ENCODE measurements at places on chromosomes 6 and 20.

- no peak for DNase-seq
These were observed 622.3 kb upstream of the ARID1B start for GRCh38 chr6:156154896-156155295.

DNA sequence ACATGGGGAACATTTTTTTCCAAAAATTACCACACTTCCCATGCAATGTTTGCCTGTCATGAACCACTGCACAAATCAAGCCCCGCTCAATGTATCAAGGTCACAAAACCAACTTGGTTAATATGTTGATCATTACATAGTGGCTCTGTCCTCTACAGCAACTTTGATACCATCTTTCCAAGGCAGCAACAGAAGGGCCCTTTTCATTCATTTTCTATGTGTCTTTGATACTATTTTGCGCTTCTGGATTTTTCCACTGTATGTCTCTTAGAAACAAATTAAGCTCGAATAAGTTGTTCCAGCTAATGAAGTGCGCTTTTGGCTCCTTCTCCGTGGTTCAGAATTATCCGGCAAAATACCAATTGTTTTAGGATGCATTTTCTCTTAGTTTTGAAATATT is 1.5 kb downstream of the ZHX3 start:
- DNase-seq, result no peak

GRCh38 chr6:6596529-6597328 is 8.2 kb downstream of the LY86 start:
- DNase-seq, result no peak

DNA sequence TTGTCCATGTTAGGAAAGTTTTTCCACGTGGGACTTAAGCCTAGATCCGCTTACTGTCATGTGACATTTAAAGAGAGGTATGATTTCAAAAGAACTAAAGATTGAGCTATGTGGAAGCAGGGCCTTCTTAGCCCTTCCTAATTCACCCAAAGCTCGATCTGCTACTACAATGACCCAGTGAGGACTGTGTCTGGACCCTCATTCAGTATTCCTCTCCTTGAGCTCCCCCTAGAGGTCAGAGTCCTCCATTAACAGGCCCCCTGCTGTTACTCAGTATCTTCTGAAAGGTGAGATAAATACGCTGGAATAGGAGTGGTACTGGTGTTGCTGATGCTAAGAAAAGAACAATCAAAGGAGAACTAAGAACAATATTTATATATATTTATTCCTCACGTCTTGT is 414.0 kb downstream of the GJA1 start:
- no peak for DNase-seq

- no peak for DNase-seq
These were observed 26.4 kb downstream of the FRK start for GRCh38 chr6:116034327-116034726.

GRCh38 chr6:43318011-43318410 is 9.4 kb upstream of the CRIP3 start:
- no peak for DNase-seq

- DNase-seq, result no peak
These were observed 184.7 kb upstream of the PREP start for GRCh38 chr6:105587349-105588122.

DNA sequence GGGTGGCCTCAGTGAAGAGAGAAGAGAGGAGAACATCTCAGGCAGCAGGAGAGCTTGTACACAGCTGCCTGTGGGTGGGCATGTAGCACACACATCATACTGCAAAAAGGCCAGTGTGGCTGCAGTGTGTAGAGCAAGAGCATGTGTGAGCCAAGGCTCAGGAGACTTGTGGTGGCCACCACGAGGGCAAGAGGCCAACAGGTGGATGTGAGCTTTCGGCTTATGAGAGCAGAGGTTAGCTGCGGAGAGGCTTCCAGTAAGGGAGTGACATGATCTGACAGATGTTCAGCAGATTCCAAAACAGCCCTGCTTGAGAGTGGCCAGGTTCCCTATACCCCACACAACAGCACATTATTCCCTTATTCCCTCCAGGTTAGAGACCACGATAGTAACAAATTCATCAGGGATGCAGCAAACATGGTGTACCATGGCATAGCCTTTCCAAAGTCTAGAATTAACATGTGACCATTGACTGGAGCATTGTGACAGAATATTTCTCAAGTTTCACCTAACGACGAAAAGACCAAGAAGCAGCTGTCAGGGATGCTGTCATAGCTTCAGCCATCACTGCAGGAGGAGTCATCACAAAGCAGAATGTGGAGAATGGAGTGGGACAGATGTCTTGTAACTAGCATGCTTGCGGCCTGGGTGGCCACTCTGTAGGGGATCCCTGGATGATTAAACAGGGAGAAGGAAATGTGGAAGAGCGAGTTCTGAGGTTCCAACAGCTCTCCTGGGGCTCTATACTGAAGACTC is 23.1 kb downstream of the HM13 start:
- no peak for DNase-seq

DNA sequence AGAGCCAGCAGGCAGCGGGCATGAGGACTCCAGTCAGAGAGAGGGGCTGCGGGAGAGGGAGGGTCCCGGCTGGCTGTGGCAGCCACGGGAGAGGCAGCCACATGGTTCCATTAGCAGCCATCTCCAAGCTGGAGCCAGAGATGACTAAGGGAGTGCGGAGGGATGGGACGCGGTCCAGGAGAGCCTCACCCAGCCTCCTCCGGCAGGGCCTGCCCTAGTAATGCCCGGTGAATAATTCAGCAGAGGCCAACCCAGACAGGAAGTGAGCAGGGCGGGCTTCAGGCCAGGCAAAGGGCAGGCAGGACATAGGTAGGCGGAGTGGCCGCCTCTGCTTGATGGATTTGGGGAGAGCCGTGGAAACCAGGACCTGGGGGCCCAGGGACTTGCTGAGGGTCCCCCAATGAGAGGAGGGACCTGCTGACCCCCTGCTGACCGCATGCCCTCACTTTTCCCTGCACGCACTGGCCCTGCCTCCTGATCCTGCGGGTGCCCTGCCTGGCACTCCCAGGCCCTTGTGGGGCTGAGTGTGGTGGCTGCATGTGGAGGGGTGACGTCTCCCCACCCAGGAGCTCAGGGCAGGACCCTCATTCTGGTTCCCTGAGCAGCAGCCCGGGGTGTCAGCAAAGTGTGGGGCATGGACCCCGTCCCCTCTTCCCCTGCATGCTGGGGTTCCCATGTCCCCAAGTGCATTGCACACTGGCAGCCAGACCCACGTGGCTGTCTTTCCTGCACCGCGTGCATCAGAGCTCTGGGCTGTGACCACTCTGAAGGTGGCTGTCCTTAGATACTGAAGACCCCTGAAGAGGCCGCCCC is 51.8 kb upstream of the SLCO4A1 start:
- no peak for DNase-seq

DNA sequence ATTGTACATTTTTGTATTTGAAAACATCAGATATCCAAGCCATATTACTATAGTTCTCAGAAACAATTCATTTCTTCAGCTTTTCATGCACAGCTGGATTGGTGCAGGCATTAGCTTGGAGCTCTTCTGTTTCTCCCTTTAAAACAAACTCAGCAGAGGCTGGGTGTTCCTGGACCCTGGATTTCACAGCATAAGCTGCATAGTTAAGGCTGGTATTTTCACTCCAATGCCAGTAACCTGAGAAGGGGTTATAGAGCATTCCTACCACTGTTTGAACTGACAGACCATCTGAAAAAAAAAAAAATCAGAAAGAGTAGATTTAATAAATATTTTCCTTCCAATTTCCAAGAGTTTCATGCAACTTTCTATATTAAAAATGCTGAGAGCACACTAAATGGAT is 20.1 kb upstream of the FAXC start:
- no peak for DNase-seq

GRCh38 chr6:3162565-3163247 is 5.4 kb upstream of the TUBB2A start:
- DNase-seq, result peak; percentile 24

DNA sequence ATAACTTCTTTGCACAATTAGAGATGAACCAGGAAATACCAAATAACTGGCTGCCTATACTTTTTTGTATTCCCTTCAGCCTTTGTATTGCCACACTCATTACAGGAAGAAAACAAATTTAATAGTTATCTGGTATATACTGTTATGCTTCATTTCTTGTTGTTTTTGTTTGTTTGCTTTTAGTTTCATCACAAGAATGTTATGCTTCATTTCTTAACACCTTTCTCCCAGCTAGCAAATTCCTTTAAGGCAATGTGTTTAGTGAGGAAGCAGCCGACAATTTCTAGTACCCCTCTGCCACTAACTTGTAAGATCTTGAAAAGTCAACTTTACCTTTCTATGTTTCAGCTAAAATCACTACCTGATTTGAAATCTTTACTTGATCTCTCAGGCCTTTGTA is 1.4 kb downstream of the NCOA6 start:
- no peak for DNase-seq

GRCh38 chr6:160477901-160478300 is 129.7 kb downstream of the SLC22A3 start:
- DNase-seq, result no peak

- DNase-seq, result peak; percentile 58
These were observed 13.4 kb upstream of the FOXC1 start for GRCh38 chr6:1596088-1596852.

DNA sequence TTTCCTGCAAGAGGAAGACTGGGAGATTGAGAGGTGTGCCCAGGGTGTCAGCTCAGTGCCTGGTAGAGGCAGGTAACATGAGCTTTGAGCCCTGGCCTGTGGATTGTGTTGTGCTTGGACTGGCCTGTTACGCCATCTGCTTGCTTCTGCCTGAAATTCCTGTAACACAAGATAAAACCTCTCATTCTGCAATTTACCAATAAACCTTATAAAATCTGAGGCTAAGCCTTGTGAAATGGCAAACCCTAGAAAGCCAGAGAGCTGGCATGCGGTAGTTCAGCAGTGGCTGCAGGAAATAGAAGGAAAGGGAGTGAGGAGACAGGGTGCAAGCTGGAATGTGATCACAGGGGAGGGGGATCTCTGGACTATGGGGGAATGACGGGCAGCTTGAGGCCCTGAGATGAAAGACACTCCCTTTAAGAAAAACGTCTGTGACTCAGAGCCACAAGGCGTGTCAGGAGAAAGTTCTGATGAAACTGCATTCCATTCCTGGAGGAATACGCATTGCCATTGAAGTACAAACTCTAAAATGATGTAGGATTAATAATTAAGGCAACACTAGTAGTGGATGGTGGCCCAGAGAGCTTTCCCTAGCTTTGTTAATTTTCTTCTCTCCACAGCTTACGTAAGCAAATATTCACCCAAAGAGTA is 26.3 kb upstream of the TFAP2A start:
- DNase-seq, result no peak

GRCh38 chr6:23420659-23421350 is 705.2 kb upstream of the NRSN1 start:
- no peak for DNase-seq

DNA sequence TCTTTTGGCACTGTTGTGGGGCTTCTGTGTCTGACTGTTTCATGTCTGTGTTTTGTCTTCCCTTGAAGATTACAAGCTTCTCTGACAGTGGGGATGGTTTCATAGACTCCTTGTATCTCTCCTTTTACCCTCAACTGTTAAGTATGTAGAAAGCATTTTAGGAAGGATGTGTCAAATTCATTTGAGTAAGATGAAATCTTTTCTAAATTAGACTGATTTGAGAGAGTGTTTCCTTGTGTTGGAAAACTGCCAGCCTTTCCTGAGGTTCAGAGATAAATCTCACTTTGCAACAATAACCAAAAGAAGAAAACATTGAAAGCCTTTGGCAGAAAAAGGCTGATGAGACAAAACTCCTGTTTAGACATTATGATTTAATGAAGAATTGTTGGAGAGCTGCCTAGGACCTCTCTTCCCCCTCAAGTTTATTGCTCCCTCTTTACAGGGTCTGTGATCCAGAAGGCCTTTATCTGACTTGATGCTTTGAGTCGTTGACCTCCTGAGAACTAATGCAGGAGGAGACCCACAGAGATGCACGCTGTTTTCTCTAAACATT is 68.3 kb downstream of the ANKS1A start:
- DNase-seq, result no peak

DNA sequence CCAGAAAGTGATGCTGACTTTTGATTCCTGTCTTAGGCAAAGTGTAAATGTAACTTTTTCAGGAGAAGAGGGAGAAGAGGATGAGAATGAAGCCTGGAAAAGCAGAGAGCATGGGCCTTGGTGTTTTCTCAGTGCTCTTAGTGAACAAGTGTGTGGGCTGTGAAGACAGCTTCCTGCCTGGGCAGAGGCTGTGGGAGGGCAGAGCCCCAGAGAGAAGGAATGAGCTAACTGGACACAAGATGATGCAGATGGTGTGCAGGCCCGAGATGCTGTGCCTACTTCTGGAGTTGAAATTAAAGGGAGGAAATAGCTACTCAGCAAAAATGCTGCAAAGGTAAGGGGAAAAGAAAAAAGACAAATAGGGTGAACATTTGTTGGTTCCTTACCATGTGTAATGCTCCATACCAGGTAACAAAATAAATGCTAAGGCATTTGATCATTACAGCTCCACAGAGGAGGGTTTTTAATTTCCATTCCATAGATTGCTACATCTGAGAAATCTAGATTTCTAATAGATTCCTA is 87.0 kb upstream of the CEP162 start:
- DNase-seq, result no peak

DNA sequence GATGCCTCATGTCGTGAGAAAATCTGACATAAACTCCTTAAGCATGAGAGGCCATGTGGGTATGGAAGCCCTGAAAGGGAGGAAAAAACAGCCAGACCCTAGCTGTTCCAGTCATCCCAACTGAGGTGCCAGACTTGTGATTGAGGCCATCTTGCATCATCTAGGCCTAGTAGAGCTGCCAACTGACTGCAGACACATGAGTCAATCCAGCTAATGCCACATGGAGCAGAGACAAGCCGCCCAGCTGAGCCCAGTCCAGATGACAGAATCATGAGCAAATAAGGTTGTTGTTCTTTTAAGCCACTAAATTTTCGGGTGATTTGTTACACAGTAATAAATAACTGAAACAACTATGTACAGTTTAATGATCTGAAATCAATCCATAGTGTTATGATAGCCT is 680.9 kb downstream of the MAFB start:
- DNase-seq, result no peak

DNA sequence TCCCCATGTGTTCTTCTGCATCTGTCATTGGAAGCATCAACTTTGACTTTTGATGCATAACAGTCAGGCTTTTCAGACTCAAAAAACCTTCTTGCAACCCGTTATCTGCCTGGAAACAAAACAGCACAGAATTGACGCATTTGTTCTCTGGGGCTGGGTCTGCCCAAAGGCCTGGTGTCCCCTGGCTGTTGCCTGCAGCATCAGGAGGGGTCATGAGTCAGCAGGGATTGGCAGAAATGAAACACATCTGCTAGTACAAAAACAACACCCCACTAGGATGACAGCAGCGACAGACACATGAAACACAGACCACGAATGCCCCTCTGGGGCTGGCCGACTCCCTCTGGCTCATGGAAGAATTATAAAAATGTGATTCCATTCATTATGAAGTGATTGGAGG is 157.6 kb upstream of the INSM1 start:
- DNase-seq, result no peak

- DNase-seq, result no peak
These were observed 234.9 kb downstream of the OGFRL1 start for GRCh38 chr6:71523548-71523947.

DNA sequence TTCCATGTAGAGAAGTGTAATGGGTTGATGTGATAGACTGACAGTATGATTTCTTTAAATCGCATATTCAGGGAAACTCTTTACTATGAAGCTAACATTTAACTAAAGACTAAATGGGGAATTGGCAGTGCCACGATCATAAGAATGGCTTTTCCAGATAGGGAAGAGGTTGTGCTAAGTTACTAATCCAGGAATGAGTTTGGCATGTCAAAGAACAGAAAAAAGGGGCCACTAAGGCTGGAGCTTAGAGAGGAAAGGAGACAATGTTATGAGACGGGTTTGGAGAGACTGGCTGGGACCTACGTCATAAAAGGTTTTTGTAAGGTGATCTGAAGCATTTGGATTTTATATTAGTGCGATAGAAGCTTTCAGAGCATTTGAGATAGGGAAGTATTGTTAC is 40.6 kb downstream of the SENP6 start:
- no peak for DNase-seq

GRCh38 chr6:152353440-152353839 is 283.7 kb downstream of the SYNE1 start:
- DNase-seq, result no peak

Measured in activated T-cell treated with anti-CD3 and anti-CD28 coated beads for 4 hours (primary cell).